Heart right ventricle (tissue), 16 donors: ENCODE measurements at places on chromosomes 12 and 14. TPM values are rescaled to one million over a fixed set of nuclear protein-coding genes. Genes with fewer than 3 reads are reported as not detected.

LDHB gene
- 1,184 TPM for polyA plus RNA-seq

ERC1 gene
- polyA plus RNA-seq, result 6.5 TPM

MAP1LC3B2 gene
- polyA plus RNA-seq, result 4.6 TPM

MMP17 gene
- 2.3 TPM for polyA plus RNA-seq

PAX9 gene
- not detected for polyA plus RNA-seq

TSPAN19 gene
- polyA plus RNA-seq, result 0.80 TPM
